ENCODE measurements at places on chromosomes 3 and 15. TPM values are rescaled to one million over a fixed set of nuclear protein-coding genes. Genes with fewer than 3 reads are reported as not detected.

DNA sequence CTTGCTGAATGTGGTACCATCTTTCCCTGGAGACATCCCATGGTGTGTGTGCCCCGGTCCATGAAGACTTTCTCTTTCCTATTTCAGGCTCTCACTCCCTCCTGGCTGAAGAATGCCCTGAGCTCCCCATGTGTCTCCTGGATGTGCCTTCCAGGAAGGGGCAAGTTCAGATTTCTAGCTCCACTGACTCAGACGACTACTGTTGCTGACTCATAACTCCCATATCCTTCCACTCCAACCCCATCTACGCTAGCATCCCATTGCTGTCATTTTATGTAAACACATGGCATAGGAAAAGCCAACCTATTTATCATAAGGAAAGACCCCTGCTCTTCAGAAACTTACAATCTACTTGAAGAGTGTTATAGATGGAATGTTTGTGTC lies 95.0 kb downstream of the ADCY5 start:
- no peak for DNase-seq

DNA sequence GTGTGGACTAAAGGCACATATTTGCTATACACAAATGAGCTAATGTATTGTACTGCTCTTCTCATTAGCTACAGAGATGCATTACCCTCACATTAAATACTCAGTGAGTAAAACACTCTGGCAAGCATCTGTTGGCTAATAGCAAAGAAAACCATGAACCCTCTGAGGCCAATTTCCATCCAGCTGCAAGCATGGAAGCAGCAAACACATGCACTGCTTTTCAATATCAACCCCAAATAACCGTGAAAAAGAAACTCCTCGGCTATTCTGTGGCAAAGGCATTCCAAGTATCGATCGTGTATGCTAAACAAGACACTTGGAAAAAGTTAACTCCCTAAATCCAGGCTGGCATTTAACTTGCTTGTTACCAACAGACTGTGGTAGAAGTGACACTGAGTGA lies 67.0 kb downstream of the PEAK1 start:
- no peak for DNase-seq

DNA sequence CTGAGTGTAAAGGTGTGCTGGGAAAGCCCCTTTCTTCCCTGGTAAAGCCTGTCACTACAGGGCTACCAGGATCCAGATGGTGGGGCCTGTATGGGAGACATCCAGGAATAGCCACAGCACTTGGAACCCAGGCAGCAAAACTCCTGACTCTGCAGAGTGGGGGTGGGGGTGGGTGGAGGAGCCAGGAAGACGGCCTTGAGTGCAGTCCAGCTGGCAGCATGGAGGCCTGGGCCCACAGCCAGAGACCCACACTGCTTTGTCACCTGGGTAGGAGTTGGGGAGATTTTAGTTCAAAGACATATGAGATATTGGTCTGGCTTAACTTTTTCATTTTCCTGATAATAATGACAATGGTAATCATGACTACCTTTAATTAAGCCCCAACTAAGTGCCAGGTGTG lies 116.7 kb upstream of the MRPS22 start:
- DNase-seq = peak; percentile 56

The DUOXA2 gene
- not detected for total RNA-seq

Data from left cardiac atrium (tissue), 4 donors.